ENCODE measurements at places on chromosomes 12 and 14. TPM values are rescaled to one million over a fixed set of nuclear protein-coding genes. Genes with fewer than 3 reads are reported as not detected.

DNA sequence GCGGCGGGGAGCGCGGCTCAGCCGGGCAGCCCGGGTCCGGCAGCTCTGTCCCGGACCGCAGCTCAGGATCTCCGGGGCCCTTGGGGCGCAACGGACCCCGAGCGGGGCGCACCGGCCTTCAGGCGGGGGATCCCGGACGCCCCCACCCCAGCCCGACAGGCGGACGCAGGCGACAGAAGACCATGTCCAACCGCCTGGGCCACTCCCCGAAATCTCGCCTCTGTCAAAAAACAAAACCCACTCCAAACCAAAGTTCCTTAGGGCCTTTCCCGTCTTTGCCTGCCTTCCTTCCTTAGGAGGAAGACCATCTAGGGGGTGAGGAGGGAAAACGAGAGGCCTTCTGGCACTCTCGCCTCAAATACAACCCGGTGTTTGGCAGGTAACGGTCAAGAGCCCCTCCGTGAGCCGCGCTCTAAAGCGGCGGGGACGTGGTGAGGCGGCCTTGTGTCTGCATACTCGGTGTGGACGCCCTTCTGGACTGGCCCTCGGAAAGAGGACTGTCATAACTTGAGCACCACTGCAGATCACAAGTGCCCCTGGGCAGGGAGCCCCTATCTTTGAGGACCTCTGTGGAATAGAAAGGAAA lies 604 bp downstream of the HCFC2 start:
- DNase-seq = no peak

- DNase-seq = no peak
These were observed 1.8 kb downstream of the GDF3 start for GRCh38 chr12:7693793-7694192.

GRCh38 chr14:29255692-29256091 lies 489.1 kb downstream of the FOXG1 start:
- DNase-seq = no peak

DNA sequence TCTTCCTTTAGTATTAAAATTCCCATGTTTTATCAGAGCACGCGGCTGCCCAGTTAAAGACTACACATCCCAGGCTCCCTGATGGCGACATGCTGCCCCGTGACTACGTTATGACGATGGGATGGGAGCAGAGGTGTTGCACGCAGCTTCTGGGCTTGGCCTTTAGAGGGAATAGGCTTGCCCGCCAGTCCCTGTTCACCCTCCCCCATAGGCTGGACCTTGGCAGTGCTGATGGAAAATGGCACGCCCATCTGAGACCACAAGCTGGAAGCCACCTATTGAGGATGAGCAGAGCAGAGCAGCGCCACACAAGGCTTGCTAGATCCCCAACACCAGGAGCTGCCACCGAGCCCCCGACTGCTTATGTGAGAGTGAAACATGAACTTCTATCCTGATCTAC lies 24.7 kb downstream of the TTC7B start:
- no peak for DNase-seq

DNA sequence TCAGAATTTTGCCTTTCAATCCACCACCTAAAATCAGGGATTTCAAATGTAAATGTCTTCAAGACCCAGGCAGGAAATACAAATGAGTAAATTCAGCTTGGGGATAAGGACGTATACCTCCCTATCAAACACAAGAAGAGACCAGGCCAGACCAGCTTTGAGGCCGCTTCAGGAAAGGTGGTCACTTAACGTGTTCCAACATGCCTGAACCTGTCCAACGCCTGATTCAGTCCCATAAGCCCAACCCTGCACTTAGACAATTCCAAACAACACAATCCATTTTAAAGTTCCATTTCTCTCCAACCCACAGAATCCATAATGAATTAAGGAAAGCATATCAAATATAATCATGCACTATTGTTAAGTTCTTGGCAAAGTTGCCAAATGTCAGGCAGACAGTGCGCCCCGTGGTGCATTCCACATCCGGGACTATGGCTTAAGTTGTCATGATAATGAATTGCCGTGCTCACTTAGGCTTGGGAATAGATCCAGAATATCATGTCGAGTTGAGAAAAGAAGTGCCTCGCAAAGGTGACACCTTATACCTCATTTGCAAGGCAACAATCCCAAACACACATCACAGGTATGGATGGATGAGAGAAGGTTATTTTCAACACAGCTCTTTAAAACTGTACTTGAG lies 35.5 kb downstream of the CCDC60 start:
- DNase-seq = no peak

- peak; percentile 82 for DNase-seq
These were observed 311.8 kb upstream of the RGS6 start for GRCh38 chr14:71620401-71620800.

GRCh38 chr12:55818140-55818728 lies 393 bp downstream of the ORMDL2 start:
- DNase-seq = no peak

- peak; percentile 19 for DNase-seq
These were observed 201.3 kb downstream of the GPHN start for GRCh38 chr14:66709291-66709690.

- DNase-seq = no peak
These were observed 5.5 kb downstream of the LRP10 start for GRCh38 chr14:22877000-22877501.

GRCh38 chr12:67633708-67634107 lies 14.8 kb upstream of the DYRK2 start:
- DNase-seq = no peak

DNA sequence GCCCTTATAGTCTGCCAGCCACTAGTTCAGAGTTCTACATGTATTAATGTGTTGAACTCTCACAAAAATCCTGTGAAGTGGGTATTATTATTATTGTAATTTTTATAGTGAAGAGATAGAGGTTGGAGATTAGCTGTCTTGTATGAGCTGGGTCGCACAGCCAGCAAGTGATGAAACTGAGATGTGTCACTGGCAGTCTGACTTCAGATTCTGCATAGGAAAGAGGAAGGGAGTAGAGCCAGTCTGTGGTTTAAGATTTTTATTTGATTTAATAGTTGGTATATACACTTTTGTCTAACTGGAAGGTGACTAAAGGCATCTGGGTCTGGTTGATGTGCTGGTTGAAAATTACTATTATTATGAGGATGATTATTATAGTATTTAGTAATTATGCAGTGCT lies 5.8 kb upstream of the FRS2 start:
- peak; percentile 11 for DNase-seq

DNA sequence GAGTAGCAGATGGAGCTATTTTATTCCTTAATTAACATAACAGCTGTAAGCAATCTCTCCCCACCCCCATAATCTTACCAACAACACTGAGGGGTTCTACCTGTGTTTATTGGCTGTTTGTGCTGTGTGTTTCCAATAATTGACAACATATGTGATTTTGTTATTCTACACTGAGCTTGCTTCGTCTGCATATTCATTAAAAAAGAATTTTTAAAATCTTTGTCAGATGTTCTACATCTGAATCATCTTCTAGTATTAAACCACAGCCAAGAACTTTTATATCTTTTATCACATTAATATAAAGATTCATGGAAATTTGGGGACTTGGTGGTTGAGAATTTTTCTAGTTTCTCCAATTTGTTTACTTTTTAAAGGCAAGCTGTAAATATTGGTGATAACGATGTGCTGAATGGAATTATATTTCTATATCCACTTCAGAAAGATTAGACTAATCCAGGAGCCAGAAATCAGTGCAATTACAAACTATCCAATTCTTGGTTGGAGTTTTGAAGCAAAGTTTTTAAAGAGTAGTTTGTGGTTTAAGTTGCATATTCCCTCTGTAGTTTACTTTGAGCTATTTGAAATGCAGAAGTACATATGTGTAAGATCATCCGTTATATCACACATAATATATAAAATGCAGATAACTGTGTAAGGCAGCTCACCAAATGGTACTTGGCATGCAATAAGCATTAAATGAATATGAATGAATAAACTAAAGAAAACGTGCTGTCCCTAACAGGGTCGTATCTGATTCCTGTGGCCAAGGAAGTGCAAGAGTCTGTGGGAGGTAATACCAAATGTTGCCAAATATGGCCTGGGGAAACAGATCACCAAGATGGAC lies 206.9 kb downstream of the PELI2 start:
- DNase-seq = peak; percentile 57

DNA sequence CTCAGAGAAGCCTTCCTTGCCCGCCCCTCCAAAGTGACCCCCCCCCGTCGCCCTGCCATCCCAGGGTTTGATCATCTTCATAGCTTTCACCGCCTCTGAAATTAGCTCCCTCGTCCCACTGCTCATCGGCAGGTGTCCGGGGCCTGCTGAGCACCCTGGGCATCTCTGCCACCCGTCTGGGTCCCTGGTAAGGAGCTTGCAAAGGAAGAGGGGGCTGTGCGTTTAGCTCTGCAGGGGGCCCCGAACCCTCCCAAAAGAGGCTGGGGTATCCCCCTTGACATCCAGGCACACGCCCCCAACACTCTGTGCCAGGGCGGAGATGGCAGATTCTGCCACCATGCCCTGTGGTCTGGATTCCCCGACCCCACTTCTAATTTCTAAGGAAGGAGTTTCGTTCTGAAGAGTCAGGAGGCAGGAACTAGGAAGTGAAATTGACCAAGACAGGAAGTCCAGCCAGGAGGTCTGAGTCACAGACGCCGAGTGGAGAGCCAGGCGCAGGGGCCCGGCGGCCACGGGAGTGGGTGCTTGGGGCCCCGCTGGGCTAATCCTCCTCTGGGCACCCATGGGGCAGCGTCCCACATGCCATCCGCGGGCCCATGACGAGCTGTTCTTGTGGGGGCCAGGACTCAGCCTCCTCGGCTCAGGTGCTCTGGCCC lies 95.7 kb downstream of the RFLNA start:
- peak; percentile 82 for DNase-seq

Gene IL31
- not detected for total RNA-seq

Gene FGD4
- total RNA-seq = 10.3 TPM

Gene HCAR3
- total RNA-seq = not detected

Gene PTGER2
- 24.7 TPM for total RNA-seq

Gene NR1H4
- not detected for total RNA-seq

Gene FAIM2
- total RNA-seq = 0.83 TPM

Gene GPR162
- total RNA-seq = 1.7 TPM

Gene BIN2
- not detected for total RNA-seq

All from IMR-90 (cell line).